ENCODE measurements at places on chromosomes 7 and 10. TPM values are rescaled to one million over a fixed set of nuclear protein-coding genes. Genes with fewer than 3 reads are reported as not detected.

DNA sequence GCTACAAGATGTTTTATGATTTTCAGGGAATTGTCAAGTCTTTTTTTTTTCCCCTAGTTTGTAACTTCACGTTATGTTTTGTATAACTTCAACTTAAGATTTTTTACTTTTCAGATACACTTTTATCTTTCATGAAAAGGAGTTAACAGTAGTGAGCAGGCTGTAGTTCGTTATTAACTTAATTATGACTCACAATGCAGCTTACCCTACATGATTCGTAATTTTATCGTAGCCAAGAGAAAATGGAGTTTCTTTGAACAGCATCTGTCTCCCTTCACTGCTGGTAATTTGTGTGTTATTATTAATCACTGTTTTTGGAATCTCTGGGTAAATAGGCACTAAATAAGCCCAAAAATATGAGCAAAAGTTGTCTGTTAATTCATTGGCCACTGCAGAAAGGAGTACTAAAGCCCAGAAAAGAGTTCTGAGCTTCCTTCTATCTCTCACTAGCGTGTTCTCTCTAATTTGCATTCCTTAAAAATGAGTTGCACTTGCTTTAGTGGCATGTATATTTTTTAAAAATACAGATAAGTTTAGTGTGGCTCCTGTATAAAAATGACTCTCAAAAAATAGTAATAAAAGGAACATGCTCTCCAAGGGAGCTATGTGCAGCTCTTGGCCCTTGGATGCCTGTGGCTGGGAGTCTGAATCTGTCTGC is 36.1 kb downstream of the RALA start:
- DNase-seq: no peak

GRCh38 chr10:12529976-12530375 is 180.6 kb downstream of the CAMK1D start:
- no peak for DNase-seq

GRCh38 chr7:94481279-94481678 is 28.3 kb upstream of the CASD1 start:
- no peak for DNase-seq

DNA sequence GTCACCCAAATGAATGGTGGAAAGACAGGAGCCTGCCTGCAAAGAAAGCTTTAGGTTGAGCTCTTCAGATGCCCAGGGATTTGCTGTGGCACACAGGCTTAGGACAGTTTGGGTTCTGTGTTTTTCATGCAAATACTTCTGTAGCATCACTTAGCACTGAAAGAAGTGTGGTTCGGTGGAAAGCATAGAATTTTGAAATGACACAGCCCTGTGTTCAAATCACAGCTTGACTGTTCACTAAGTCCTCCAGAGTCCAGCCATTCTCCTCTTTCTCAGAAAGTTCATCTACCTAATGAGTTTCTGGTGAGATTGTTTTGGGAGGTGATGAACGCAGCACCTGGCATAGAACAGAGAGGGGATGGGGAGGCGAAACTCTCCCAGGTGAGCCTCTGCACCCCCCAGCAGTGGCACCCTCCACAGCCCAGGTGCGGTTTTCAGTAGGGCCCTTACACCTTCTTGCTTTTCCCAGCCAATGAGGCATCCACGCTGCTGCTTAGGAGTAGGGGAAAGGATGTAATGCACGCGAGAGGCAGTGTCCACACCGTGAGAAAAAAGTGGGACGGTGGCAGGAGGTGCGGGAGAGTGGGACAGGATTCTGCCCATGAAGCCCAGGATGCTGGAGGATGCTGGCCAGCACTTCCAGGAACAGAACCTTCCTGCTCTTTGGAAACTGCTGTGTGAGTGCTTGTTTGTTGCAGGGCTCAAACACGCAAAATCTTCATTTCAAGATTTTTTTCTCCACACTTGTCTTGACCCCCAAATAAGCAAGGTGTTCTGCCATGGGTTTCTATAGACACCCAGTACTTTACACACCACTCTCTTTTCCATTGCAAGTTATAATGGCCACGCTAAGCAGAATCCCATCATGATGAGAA is 11.6 kb downstream of the EN2 start:
- DNase-seq: no peak

- DNase-seq: no peak
These were observed 2.9 kb upstream of the ZMIZ1 start for GRCh38 chr10:79065853-79066252.

Gene UTF1
- total RNA-seq: not detected

Gene ANKRD2
- total RNA-seq: 1.1 TPM

All from posterior vena cava (tissue), 2 donors.